NCI-H526 treated with DMSO at 0.1 percent for 48 hours (cell line): ENCODE measurements at places on chromosomes 11 and 22.

DNA sequence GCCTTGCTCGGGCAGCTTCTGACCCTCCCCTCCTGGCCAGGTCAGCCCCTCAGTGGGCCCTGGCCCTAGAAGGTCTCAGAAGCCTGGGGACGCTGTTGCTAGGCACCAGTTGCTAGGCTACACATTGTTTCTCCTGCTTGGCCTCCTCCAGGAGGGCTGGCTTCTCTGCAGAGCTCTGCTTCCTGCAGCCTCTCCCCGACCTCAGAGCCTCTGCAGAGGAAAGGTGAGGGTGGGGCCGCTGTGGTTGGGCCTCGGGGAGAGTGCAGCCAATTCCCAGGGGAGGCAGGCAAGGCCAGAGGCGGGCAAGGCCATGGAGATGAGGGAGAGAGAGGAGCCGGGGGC, 27.6 kb upstream of the LRRC10B start:
- DNase-seq: peak; percentile 67

GRCh38 chr11:15690320-15690719, 575.6 kb downstream of the INSC start:
- no peak for DNase-seq

DNA sequence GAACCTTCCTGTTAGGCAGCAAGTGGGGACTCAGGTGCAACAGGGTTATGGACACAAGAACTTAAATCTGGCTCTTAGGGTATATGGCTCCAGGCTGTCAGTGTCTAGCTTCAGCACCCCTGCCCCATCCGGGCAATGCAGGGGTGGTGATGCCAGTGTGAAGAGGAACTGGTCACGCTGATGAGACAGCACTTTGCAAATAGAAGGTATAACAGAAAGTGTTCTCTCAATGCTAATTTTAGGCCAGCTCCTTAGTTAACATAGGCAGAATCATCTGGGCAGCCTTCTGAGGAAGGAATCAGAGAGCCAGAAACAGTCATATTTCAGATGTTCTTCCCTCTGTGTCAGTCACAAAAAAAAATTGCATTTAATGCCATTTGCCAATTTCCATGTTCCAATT, 41.2 kb downstream of the SYT9 start:
- DNase-seq: no peak

- DNase-seq: no peak
Observed at GRCh38 chr22:49929211-49929979, 11.0 kb downstream of the CRELD2 start.

GRCh38 chr11:12267921-12268320, 109.5 kb upstream of the PARVA start:
- no peak for DNase-seq

GRCh38 chr11:10793470-10794255, 15.1 kb downstream of the EIF4G2 start:
- peak; percentile 83 for DNase-seq
